ENCODE measurements at places on chromosomes 4 and X.

- DNase-seq: no peak
Observed at GRCh38 chrX:133876646-133877045, 108.7 kb downstream of the GPC3 start.

DNA sequence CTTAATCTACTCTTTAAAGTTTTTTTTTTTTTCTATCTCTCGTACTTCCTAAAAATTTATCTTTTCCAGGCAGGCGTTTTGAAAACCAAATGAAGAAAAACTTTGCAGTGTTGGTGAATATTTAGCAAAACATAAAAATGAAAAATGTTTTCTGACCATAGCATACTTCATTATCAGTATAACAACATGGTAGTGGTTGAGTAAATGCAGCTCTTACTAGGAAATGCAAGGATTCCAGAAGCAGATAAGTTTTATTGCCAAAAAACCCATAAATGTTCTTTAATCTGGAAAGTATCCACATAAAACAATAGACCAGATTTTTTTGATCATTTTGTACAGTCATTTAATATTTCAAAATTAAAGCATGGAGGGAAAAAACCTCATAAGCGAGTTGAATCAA, 136.9 kb upstream of the GUCY1A1 start:
- DNase-seq: no peak

DNA sequence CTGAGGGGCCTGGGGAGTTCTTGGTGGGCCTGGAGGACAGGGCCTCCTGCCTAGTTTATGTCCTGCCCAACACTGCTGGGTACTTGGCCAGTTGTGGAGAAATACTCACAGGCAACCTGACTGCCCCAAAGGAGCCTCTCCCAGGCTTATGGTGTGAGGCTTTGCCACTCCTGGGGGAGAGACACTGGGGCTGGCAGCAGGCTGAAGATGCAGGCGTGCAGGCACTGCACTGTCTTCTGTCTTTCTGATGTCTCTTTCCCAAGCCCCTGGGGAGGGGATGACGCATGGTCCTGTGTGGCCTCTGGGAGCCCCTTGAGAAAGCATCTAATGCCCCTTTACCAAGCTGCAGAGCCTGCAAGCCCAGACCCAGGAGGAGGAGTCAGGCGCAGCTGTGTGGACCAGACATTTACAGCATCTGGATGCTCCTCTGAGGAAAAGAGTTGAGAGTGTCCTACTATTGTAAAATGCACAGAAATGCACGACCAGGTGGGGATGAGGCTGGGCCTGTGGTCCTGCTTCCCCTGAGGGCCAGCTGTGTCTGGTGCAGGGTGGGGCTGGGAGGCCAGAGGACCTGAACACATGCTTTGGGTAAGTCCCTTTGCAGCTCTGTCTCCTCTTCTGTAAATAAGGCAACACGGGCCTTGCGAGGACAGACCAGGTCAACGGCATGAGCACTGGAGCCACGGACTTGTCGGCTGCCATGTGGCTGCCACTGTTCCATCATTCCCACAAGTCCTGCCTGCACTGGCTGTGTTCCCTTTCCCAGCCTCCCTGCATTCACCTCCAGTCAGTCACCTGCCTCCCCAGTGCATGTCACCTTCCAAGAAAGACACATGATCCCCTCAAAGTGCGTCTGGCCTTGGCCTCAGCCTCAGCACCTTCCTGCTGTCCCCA, 8.4 kb downstream of the TMEM271 start:
- no peak for DNase-seq

- DNase-seq: no peak
Observed at GRCh38 chr4:6085028-6085690, 66.9 kb upstream of the C4orf50 start.

DNA sequence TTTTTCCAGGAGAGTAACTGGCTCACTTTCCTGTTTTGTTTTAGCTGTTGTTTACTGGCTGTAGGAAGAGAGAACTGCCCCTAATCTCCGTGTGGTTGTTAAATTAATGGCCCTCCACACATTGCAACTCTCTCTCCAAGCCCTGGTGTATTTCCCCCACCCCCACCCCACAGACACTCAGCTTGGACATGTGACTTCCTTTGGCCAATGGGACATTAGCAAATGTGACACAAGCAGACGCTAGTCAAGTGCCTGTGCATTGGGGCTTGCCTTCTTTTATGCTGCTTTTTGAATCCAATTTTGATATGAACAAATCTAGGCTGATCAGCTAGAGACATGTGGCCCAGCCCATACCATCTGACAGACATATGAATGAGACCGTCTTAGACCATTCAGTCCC, 59.6 kb upstream of the TAB3 start:
- no peak for DNase-seq

GRCh38 chr4:85740431-85740861, 265.5 kb downstream of the ARHGAP24 start:
- DNase-seq: no peak

DNA sequence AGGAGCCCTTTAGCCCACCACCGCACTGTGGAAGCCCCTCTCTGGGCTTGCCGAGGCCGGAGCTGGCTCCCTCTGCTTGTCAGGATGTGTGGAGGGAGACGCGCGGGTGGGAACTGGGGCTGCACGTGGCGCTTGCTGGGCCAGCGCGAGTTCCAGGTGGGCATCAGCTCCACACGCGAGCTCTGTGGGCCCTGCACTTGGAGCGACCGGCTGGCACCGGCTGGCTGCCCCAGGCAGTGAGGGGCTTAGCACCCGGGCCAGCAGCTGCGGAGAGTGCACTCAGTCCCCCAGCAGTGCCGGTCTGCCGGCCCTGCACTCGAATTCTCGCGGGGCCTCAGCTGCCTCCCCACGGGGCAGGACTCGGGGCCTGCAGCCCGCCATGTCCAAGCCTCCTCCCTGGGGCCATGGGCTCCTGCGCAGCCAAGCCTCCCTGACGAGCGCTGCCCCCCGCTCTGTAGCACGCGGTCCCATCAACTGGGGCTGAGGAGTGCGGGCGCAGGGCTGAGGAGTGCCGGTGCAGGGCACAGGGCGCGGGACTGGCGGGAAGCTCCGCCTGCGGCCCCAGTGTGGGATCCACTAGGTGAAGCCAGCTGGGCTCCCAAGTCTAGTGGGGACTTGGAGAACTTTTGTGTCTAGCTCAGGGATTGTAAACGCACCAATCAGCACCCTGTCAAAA, 93.6 kb downstream of the DTHD1 start:
- DNase-seq: no peak

DNA sequence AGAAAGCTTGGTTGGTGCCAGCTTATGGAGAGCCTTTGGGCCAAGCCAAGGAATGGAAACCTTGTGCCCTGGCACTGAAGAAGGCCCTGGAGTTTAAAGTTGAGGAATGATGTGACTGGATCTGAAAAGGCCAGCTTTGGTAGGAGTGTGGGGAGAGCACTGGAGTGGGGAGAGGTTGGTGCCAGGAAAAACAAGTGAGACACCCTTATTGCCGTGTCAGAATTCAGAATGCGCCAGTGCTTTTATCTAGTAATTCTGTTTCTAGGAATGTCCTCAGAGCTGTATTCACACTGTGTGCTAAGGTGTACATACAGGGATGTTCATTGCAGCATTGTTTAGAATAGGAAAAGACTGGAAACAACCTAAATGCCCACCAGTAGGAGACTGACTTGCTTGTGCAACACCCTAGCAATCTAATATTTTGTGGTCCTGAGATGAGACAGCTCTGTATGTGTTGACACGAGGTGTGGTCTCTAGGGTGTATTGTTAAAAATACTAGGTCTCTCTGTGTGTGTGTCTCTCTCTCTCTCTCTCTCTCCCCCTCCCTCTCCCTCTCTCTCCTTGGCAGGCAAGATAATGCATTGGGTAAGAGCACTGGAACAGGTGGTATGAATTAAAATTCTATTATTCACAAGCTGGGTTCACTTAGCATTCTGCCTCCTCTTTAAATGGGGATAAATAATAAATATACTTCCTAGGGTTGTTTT, 107.8 kb downstream of the GATB start:
- DNase-seq: no peak

DNA sequence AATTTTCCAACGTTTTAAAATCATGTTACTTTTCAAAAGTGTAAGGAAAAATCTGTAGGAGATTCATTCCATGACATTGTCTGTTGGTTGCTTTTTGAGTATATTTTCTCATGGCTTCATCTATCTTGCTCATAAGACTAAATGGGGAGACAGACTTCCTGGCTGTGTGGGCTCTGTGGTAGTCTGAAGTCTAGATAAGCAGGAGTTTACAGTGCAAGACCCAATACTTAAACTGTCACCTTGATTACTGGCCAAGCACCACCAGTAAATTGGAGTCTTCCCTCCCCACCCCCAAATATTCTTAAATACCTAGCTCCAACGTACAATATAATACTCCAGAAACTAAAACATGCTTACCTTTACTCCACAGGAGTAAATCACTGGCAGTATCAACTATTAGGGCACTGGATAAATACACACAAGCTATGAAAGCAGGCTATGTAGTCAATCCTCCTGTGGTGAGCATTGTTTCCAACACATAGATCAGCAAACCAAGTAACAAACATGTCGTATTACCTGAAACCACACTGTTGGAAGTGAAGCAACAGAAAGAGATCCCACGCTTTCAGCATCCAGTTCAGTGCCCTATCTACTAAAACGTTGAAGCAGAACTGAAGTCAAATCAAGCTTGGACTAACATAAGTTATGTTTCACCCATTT, 6.2 kb downstream of the HNRNPD start:
- no peak for DNase-seq

DNA sequence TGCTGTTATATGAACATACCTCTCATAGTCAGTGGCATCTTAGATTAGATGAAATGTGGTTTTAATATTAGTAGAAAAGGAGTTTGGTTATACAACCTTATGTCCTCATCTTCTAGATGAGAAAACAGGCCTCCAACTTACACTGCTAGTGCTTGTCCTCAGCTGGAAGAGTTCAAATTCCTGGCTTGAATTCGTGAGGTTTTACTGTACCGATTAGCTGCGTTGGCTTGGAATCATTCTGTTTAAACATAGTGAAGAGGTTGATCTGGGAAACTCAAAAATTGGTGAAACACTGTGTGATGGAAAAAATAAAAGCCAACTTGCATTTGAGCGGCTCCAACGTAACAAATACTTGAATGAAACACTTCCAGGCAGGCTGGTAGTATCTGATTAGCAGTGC, 81.0 kb downstream of the LNX1 start:
- no peak for DNase-seq

DNA sequence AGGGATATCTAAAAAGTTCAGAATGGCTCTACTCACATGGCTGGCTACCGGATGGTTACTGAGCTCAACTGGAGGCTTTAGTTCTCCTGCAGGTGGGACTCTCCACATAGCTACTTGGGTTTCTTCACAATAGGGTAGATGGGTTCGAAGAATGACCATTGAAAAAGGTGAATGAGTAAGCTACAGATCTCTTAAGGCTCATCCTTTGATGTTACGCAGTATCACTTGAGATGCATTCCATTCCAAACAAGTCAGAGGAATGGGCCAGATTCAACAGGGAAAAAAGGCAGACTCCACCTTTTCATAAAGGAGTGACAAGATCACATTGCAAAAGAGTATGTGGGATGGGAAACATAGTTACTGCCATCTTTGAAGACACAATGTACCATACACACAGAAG, 52.6 kb downstream of the DDX53 start:
- no peak for DNase-seq

GRCh38 chrX:68912113-68912512, 83.3 kb downstream of the EFNB1 start:
- DNase-seq: no peak

DNA sequence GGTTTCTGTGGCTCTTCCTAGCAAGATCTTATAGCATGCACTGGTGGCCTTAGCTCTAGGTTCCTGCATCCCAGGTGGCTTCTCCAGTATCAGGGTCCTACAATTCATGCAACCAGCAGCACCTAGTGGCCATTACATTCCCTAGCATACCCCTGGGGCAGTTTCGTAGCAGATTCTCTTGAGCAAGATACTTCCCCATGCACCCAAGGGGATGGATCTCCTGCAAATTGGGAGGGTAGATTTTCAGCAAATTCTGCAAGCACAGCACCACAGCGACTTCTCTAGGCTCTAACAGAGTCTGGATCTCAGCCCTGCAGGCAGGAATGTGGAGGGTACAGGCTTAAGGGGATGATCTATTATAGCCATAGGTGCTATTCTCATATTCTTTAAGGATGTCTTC, 13.1 kb upstream of the SLC9B1 start:
- DNase-seq: peak; percentile 61

GRCh38 chr4:104425948-104426347, 68.7 kb downstream of the CXXC4 start:
- no peak for DNase-seq

GRCh38 chr4:124079174-124079780, 633.3 kb downstream of the ANKRD50 start:
- no peak for DNase-seq

DNA sequence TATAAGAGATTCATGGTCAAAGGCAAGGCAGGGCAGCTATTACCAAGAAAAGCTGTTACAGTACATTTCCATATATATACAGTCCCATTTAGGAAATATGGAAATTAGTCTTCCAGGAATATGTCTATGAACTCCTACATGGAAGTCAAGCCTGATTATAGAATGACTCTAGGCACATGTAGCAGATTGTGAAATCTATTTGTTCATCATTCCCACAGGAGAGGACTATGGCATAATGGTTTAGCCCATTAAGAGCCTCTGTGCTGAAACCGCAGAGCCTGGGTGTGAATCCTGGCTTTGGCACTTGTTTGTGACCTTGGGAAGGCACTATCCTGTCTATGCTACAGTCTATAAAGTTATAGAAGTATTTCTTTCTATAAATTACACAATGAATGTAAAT, 764.8 kb downstream of the RAPGEF2 start:
- no peak for DNase-seq

DNA sequence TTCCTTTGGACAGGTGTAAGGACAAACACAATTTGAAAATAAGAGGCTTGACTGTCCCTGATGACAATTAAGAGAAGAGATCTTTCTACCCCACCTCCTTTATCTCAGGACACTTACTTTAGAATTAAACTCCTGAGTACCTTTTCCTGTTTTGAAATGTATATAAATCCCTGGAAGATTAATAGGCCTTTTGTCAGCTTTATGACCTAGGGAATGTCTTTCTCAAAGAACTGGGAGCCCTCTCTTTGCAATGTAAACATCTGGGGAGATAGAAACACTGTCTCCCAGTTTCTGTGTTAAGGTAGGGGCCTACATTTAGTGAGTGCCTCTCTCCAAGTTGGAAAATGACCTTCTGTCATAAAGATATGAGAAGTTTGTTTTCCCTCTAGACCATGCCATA, 31.7 kb downstream of the AGA start:
- no peak for DNase-seq

DNA sequence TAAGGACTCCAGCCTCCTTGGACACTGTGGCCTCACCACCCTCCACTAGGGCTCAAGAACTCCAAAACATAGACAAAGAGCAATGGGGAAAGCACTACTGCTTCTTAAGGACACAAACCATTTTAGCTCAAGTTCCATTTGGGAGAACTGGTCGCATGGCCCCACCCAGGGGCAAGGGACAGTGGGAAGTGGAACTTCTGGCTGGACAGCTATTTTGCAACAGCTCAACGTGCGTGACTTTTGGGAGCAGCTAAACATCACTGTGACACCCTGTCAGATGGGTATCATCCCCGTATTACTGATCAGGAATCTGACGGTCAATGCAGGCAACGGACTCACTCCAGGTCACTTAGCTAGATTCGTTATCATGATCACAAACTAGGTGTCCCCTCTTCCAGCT, 9.0 kb upstream of the GLOD5 start:
- DNase-seq: no peak

- no peak for DNase-seq
Observed at GRCh38 chr4:70681704-70682103, 6.6 kb upstream of the UTP3 start.

- DNase-seq: no peak
Observed at GRCh38 chrX:110070970-110071369, 68.1 kb downstream of the TMEM164 start.
